ENCODE measurements at places on chromosomes 11 and 22. TPM values are rescaled to one million over a fixed set of nuclear protein-coding genes. Genes with fewer than 3 reads are reported as not detected.

DNA sequence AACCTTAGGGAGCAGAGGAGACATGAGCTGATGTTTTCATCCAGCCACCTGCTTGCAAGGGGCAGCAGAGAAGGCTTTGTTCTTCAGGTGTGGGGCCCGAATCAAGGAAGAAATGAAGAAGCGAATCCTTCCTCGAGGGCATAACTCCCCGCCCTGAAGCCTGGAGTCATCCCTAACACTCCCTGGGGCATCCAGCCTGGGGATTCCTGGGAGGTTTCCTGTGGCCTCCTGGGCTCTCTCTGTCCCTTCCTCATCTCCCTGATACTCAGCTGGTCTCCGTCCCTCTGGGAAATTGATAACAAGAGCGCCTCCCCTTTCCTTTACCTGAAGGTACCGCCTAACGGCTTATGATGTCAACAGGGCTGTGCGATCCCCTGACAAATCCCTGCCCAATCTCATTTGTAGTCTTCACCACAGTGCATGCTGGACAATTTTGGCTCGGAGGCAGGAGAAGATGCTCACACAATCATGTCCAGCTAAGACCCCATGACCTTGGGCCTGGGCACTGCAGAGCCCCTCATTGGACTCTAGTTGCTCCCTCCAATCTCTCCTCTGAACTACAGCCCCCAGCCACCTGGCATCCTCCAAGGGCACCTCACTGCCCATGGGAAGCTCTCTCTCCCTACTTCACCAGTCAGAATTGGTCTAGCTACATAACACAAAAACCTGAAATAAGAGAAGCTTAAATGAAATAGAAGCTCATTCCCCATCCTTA lies 80.6 kb upstream of the RTL6 start:
- no peak for DNase-seq

The AMPD3 gene
- 104 TPM for total RNA-seq

GRCh38 chr11:67593565-67593905 lies 9.9 kb downstream of the GSTP1 start:
- no peak for DNase-seq

DNA sequence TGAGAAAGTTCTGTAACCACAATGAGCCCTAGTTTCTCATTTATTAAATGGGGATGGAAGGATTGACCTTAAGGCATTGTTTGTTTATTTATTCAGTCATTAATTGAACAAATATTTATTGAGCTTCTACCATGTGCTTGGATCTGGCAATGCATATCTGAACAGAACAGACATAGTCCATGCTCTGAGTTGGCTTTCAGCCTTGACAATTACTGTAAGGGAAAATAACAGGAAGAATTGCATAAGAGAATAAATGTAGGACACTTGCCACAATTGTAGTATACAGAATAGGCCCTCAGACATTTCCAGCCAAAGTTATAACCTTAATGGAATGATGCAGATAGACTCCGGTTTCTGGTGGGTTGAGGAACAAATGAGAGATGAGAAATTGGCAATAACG lies 160.5 kb upstream of the TTC12 start:
- no peak for DNase-seq

DNA sequence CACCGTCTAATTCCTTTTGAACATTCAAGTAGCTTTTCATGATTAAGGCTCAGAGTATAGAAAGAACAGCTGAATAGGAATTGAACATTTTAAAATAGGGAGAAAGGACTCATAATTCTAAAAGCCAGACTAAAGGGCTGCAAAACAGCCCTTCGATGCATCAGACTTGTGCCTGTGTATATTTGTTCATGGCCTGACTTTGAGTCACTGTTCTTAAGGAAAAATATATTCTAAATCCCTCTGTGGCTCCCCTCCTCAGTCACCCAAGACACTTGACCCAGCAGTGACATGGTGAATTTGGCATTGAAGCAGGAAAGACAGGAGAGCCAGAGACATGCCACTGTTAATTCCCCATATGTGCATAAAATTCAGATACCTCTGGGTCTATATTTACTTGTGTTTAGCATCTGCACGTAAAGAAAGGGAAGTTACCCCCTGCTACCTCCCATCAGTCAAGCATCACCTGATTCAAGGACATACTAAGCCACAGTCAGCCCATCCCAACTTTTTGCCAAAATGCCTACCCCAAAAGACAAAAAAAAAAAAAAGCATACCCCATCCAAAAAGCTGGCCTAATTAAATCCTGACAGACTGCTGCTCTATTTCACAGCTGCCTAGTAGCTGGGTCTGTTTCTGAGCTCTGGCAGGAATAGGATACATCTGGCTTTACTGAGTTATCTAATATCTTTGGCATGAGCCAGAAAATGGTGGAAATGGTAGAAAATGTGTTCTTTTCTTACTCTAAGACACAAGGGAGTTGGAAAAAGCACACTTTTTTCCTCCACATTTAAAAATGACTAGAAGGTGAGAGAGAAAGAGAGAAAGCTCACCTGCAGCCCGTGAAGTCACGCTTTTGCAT lies 93.5 kb downstream of the COMMD9 start:
- no peak for DNase-seq

GRCh38 chr11:128901653-128902514 lies 10.7 kb downstream of the KCNJ5 start:
- DNase-seq: no peak

The ENTHD1 gene
- total RNA-seq: not detected

The B3GAT1 gene
- total RNA-seq: not detected

The OR8G1 gene
- total RNA-seq: not detected

DNA sequence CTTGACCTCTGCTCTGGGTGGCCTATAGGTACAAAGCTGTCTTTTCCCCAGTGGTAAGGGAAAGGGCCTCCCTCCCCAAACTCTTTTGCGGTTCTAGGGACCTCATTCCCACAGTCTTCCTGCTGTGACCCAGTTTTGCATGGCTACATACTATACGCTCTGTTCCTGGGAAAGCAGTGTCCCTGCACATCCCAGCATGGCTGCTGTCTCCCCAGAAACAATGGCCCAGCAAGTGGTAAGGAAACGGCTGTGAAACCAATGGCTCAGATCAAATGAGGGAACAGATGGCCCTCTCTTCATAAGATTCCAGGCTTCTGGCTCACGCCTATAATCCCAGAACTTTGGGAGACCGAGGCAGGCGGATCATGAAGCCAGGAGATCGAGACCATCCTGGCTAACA lies 41.1 kb downstream of the RPL27A start:
- DNase-seq: no peak

DNA sequence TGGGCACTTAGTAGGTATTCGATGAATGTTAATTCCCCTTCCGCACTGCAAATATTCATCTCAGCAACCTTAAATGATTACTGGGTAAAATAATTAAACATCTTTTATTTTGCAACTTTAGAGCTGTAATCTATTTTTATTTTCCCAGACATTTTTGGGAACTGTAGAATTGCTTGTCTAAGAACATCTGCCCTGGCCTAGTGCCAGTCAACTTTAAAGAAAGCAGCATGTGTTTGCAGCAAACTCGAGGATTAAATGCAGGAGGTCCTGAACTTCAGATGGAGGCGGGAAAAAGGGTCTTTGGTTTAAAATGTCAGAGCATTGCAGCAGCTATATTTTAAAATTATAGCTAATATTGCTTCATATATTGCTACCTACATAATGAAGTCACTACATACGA lies 190.0 kb downstream of the PGR start:
- DNase-seq: no peak

- DNase-seq: no peak
These were observed 17.1 kb downstream of the OR5B21 start for GRCh38 chr11:58490827-58491226.

The HEPHL1 gene
- total RNA-seq: not detected

The OR51Q1 gene
- total RNA-seq: not detected

The SAA4 gene
- not detected for total RNA-seq

The C11orf24 gene
- 9.7 TPM for total RNA-seq

DNA sequence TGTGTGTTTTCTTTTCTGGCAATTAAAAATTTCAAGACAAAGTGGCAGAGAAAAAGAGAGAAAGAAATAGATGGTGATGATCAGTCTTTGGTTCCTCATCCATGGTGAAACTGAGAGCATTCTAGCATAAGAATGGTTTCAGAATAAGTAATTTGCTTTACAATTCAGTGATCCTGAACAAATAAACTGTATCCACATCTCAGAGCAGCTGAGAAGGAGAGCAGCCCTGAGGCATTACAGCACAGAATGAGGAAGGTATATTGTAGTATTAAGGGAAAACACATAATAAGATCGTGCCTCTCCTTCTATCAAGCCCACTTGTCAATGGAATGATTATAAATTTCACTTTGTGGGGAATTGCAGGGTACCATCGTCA lies 17.4 kb downstream of the LUZP2 start:
- no peak for DNase-seq

GRCh38 chr11:110026858-110027626 lies 66.2 kb upstream of the ZC3H12C start:
- DNase-seq: no peak

DNA sequence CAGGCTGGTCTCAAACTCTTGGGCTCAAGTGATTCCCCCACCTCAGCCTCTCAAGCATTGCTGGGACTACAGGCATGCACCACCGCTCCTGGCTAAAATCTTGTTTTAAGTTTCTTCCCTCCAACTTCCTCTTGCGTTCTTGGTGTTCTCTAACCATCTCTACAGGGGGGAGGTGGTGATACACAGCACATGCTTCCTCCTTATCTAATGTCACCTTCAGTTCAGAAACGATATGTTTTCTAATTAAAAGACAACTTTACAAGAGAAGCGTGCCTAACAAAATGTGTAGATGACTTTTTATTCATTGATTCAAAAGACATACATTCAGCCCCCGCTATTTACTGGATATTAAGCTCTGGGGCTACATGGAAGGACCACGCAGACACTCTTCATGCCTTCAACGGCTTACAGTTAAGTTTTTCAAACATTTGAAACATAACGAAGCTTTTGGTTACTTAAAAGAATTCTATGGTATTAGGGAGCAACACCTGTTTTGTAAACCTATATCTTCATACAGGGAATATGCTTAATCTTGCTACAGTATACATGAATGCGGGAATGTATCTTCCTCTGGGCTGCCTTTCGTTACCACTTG lies 933 bp upstream of the DLAT start:
- no peak for DNase-seq

DNA sequence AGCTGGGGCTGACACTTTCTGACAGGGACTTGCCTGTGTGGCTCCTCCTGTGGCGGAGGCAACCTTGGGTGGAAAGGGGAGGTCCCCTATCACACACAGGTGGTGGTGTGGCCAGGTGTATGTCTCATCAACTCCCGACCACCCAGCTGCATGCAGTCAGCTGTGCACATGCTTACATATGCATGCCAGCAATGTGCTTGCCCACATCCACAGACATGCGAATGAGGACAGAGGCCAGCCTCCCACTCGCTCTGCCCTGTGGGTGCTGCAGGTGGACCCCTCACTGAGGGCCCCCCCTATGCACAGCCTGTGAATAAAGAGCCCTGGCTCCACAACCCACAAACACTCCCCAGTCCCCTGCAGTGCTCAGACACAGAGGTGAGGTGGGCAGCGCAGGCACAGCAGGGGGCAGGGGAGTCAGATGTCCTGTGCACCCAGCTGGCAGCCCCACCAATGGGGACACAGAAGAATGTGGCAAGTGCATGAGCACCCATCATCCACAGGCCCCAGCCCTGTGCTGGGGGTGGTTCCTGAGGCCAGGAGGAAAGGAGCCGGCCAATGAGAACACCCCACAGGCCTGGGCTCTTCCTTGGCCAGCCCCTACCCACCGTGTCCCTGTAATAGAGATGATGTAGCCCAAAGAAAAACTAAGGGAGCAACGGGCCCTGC lies 9.5 kb downstream of the GNB1L start:
- DNase-seq: no peak

The MRGPRE gene
- total RNA-seq: not detected

The ADAMTS15 gene
- total RNA-seq: 1.3 TPM

DNA sequence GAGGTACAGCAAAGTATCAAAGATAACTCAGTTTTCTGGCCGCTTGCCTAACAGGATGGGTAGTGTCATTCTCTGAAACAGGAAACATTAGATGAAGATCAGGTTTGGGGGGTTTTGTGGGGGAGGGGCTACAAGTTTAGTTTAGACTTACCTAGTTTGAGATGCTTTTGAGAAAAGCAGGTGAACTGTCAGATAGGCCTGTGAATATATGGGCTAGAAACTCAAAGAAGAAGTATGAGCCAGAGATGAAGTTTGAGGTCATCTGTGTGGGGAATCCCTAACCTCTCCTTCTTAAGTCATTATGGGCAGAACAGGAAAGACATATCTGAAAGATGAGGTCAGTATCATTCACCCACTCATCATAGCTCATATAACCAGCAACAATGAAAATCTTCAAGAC lies 11.9 kb downstream of the HOATZ start:
- DNase-seq: no peak

GRCh38 chr11:71425409-71425808 lies 22.8 kb downstream of the DHCR7 start:
- DNase-seq: no peak

- no peak for DNase-seq
These were observed 1.3 kb upstream of the NRIP3 start for GRCh38 chr11:9005087-9005486.

The CACNA1I gene
- total RNA-seq: not detected

GRCh38 chr22:42949159-42949558 lies 65.8 kb downstream of the PACSIN2 start:
- no peak for DNase-seq

GRCh38 chr22:50436015-50436830 lies 38.6 kb downstream of the SBF1 start:
- DNase-seq: no peak

The CRYAB gene
- 763 TPM for total RNA-seq

The TRPC6 gene
- not detected for total RNA-seq

DNA sequence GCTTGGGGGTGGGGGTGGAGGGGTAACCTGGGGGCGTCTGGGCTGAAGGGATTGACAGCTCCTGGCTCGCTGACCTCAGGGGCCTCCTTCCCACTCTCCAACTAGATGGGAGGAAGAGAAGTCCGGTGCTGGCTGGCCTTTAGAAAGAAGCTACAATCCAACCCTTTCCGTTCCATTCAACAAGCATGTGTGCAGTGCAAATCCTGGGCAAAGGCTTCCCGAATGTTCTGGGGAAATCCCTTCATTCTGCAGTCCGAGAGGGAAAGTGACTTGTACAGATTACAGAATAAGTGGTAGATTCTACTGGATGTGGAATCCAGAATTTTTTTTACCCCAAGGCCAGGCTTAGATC lies 149.9 kb downstream of the FEZ1 start:
- DNase-seq: no peak
